ENCODE measurements at places on chromosomes 12 and 14.

- no peak for DNase-seq
Observed at GRCh38 chr12:26010293-26010821, 51.9 kb downstream of the RASSF8 start.

DNA sequence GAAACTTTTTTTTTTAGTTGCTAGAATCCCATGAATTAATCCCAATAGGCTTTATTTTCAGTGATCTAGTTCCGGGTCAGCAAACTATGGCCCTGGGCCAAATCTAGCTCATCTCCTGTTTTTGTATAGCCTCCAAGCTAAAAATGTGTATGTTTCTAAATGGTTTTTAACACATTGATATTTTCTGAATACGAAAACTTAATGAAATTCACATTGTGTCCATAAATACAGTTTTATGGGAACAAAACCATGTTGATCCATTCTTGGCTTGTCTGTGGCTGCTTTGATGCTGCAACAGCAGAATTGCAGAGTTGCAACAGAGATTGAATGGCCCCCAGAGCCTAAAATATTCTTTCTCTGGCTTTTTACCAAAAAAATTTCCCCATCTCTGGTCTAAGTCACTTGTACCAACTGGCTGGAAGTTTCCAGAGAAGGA is 47.5 kb downstream of the ZNF664 start:
- no peak for DNase-seq

- DNase-seq = no peak
Observed at GRCh38 chr14:106850913-106851825, 1324.8 kb downstream of the TMEM121 start.

DNA sequence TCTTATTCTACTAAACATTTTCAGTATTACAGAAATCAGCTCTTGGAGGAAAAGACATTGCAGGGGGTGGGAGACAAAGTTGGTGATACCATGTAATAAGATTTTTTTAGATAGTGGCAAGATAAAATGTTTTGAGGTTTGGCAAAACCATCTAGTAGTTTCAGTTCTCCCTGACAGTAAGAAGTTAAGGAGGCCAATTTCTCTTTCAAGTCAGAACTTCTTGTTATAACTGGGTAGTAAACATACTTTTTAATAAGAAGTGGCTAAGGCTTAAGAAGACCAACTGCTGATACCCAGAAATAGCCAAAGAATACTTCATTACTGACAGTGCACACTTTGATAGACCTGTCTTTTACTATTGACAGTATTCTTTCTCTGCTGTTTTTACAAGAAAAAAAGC is 452.3 kb downstream of the DIO2 start:
- DNase-seq = no peak

GRCh38 chr12:54201001-54201794 is 12.4 kb upstream of the SMUG1 start:
- peak; percentile 73 for DNase-seq

- no peak for DNase-seq
Observed at GRCh38 chr12:95358111-95359083, 115.6 kb upstream of the METAP2 start.
